Ammon's horn (tissue), 1 donor: ENCODE measurements at places on chromosomes 5 and 9.

DNA sequence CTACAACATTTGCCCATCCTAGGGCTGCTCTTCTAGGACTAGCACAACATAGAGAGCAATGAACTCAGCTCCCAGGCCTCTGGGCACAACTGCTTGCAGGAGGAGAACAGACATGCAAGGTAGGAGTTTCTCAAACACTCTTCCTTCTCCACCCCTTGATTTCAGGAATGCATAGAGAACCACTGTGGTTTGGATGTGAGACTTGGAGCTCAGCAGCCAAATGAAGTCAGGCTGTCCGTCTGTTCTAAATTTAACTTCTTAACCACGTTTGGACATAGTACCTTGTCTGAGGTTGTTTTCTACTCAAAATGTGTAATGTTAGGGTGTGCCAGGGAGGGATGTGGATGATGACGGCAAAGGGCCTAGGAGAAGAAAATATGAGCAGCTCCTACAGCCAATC is 515.1 kb upstream of the TNC start:
- no peak for DNase-seq

GRCh38 chr5:88825584-88826315 is 57.2 kb downstream of the MEF2C start:
- no peak for DNase-seq

DNA sequence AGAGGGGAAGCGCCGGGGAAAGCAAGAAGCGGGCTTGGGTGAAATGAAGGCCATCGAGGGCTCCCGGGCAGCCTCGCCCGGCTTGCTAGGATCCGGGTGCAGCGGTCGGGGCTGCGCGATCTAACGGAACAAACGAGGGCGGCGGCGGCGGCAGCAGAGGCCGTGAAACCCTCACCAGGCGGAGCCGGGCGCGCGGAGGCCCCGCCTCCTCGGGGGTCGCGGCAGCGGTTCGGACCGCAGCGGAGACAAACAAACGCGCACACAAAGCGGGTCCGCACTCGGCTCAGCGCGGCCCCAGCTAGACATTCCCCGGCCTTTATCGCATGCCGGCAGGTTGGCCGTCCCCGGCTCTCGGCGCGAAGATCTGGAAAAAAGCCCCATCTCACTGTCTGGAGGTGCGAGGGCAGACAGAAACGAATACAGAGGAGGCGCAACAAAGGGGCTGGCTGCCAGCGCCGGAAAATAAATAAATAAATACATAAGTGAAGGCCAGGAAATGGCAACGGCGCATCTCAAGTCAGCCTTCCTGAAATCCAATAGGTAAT is 10.5 kb upstream of the TRIM36 start:
- DNase-seq: peak; percentile 31

DNA sequence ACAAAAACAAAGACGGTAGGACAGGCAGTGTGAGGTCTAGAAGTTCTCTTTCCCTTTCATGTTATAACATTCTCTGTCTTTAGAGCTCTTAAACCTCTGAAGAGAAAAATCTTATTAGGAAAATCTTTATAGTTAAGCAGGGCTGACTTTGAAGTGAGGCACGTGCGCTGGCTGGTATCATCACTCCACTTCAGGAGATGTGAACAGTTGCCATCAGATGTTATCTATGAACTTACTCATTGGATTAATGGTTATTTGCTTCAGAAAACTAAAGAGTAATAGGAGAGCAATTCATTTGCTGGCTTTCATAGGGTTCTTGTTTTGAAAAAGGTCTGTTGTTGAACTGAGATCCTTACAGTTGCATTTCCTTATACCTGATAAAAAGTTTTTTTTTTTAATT is 25.7 kb downstream of the LRRTM2 start:
- no peak for DNase-seq

- no peak for DNase-seq
These were observed 222.8 kb upstream of the KIF2A start for GRCh38 chr5:62083247-62083646.

- no peak for DNase-seq
These were observed 210.2 kb downstream of the TSSK1B start for GRCh38 chr5:113224605-113225065.

DNA sequence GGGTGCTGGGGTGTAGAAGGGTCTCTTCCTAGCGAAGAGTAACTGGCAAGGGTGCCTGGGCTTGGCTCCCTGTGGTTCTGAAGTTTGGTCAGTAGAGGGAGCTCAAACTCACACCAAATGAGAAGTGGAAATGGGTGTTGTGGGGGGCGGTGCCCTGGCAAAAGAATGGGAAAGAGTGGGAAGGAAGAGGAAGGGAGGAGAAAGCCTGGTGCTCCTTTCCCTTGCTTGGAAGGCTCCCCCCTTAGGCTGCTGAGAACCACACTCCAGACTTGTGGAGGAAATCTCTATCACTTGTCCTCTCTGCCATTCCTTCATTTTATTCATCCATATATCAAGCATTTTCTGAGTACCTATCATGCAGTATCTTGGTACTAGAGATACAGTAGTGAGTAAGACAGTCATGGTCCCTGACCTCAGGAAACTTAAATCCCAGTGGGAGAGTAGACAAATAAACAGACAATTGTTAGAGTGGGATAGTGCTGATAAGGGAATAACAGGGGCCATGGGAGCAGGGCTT is 13.0 kb downstream of the SLC4A9 start:
- peak; percentile 80 for DNase-seq

- DNase-seq: no peak
These were observed 72.2 kb downstream of the ANKRD55 start for GRCh38 chr5:56160723-56161438.

DNA sequence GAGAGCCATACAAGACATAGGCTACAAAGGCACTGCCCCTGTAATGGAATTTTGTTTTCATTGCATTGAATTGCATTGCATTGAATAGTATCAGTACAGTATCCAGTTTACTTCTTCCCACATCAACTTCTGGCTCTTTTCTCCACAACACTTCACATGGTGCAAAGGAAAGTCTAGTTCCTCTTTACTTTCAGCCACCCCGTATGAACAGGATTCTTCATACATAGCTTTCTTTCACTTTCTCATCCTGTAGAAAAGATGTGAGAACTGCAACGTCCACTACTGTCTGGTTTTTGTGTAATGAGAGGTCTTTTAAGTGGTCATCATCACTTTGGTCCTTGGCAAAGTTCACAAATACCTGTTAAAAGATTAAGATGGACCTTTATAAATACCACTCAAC is 20.2 kb downstream of the NIPSNAP3B start:
- no peak for DNase-seq

DNA sequence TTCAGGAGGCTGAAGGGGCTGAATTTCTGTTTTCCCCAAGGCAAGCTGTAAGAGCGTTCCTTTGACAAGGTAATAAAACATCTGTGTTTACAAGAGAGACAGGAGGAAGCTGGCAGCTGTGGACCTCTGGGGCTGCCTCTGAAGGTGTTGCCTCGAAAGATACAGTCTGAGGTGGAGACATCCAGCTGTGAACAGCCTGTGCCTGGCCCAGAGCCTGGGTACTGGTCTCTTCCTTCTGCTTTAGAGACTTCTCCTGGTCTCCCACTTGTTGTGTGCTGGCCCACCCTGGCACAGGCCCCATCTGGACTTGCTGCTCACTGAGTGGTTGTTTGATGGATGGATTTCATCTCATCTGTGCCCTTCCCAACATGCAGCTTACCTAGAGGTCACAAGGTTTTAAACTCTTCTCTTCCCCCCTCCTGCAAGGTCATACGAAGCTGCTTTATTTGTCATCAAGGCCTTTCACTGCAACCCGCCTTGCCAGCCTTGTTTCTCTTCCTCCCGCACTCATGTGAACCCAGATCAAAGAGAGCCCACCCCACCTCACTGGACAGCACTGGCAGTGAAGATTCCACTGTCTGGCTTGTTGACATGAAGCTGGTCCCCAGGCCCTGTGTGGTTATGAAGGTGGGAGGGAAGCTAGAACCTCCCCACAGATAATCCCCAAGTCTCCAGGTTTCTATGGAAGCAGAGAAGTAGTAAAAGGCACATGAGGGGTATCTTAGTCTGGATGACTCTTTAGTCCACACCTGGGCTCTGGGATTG is 35.0 kb upstream of the ALDH1B1 start:
- DNase-seq: no peak

DNA sequence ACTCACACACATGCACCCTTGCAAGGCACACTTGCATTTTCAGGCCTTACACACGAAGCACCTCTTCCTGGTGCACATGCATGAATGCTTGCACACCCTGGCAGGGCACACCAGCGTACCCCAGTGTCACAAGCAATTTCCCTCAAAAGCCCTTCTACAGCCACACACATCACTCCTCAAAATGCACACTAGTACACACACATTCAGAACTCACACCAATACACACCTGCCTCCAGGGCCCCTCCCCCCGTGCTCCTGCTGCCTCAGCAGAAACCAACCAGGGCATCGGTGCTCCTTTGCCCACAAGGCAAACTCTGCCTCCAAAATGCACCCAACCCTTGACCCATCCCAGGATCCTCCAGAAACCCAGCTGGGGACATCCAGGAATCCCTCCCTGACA is 1.2 kb downstream of the CAMK2A start:
- DNase-seq: no peak

- no peak for DNase-seq
These were observed 3.0 kb downstream of the MLANA start for GRCh38 chr9:5893591-5894236.

- no peak for DNase-seq
These were observed 8.6 kb downstream of the NSD1 start for GRCh38 chr5:177142098-177142611.

DNA sequence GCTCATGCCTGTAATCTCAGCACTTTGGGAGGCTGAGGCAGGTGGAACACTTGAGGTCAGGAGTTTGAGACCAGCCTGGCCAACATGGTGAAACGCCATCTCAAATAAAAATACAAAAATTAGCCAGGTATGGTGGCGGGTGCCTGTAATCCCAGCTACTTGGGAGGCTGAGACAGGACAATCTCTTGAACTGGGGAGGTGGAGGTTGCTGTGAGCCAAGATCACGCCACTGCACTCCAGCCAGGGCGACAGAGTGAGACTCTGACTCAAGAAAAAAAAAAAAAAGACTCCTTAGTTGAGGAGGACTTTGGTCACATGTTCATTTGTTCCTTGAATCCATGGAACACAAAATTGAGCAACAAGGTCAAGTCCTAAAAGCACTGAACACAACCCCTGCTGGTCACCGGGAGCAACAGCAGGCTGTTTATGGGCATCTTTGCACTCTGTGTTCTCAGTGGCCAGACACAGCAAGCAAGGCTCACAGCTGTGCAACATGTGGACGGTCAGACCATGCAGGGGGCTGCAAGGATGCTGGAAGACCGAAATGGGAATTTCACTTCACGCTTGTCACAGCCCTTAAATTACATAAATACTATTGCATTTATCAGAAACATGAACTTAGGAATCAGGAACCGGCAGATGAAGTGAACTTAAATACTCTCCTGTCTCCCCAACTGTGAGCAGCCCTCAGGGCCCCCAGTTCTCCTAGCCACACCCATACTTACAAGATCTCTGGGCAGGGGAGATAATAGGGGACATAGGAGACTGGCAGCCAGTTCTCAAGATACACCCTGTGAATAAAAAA is 2.8 kb downstream of the GBGT1 start:
- DNase-seq: peak; percentile 71

DNA sequence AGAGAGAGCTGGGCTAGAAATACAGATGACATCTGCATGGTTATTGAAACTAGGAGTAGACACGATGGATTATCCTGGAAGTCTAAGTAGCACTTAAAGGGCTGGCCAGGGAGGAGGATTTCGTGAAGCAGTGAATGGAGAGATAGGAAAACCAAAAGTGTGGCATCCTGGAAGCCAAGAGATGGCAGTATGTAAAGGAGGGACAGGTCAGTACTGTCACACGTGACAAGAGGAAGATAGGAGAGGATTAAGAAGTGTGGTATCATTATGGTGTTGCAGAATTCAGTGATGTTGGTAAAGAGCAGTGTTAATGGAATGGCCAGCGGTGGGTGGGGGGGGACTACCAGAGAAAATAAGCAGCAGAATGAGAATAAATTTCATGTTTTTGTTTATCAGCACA is 11.7 kb downstream of the RAD23B start:
- DNase-seq: no peak

- no peak for DNase-seq
These were observed 22.4 kb downstream of the EFCAB9 start for GRCh38 chr5:172216345-172216744.

GRCh38 chr5:14114615-14115251 is 28.4 kb upstream of the TRIO start:
- no peak for DNase-seq

DNA sequence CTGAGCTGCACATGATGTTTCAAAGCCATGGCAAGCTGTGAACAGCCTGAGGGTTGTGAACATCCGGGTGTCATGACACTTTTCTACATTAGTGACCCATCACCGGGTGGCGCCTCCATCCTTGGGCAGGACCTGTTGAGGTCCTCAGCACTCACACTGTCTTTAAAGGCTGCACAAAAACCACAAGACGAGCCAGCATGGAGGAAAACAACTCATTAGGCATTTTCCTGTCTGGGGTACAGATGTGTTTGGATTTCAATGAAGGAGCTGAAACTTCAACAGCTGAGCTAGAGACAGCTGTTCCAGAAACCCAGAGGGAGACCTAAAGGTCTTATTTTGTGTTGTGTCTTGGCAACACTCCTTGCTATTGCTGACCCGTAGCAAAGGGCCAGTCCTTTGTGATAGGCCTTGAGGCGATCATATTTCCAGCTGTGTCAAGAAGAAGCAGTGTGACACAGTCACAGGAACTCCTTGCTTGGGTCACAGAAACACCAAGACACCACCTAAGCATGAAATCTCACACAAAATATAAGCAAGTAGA is 151.8 kb upstream of the VLDLR start:
- peak; percentile 12 for DNase-seq

DNA sequence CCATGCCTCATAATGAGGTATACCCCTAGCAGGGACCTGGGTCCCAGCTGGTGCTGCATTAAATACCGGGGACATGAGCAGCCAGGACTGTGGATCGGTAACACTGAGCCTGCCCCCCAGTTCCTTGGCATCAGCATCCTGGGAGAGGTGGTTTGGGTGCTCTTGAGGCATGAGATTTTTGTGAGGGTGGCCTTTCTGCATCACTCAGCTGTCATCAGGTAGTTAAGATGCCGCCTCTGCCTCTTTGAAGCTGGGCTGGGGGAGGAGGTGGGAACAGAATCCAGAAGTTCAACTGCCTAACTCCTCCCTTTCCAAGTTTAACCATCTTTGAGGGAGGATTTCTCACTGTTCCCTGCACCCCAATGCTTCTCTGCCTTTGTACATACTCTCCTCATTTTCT is 112.7 kb downstream of the PDZD2 start:
- DNase-seq: no peak

DNA sequence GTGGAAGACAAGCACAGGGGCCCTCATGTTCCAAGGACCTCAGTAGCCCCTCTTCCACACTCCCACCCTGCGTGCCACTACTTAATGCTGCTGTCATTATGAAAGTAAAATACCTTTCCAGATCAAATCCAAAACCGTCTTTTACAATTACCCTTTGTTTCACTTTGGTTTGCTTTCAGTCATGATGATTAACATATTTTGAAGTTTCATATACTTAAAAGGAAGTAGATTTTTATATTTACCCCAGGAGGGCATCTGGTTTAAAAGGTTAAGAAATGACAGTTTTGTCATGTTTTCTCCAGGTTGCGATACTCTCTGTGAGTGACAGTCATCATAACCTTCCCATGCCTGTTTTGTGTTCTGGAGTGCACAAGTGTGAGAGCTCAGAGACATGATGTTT is 13.5 kb upstream of the MAP1B start:
- DNase-seq: no peak
